CD4-positive, alpha-beta T cell treated with Interleukin-15 for 1 hour (primary cell): ENCODE measurements at places on chromosomes 5 and 9.

- DNase-seq, result no peak
Measured at GRCh38 chr5:160213537-160213936, 15.8 kb upstream of the FABP6 start.

- DNase-seq, result no peak
Measured at GRCh38 chr5:180632768-180633167, 16.6 kb downstream of the FLT4 start.

- DNase-seq, result no peak
Measured at GRCh38 chr9:111559000-111559610, 34.1 kb downstream of the ZNF483 start.

DNA sequence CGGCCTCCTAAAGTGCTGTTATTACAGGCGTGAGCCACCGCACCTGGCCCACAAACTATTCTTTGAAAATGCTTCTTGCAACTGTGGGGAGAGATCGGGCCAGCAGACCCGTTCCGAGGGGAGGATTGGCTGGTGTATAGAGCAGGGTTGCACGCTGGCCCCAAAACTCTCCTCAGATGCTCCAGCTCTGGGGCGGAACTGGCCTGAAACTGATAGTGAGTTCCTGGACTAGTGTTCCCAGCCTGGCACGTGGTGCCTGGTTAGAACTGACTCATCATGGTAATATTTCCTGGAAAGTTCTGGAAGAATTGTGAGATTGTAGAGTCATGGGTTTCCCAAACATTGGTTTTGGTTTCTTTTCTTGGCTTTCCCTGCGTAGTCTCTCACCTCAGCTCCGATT, 120.5 kb downstream of the FBXL7 start:
- no peak for DNase-seq

DNA sequence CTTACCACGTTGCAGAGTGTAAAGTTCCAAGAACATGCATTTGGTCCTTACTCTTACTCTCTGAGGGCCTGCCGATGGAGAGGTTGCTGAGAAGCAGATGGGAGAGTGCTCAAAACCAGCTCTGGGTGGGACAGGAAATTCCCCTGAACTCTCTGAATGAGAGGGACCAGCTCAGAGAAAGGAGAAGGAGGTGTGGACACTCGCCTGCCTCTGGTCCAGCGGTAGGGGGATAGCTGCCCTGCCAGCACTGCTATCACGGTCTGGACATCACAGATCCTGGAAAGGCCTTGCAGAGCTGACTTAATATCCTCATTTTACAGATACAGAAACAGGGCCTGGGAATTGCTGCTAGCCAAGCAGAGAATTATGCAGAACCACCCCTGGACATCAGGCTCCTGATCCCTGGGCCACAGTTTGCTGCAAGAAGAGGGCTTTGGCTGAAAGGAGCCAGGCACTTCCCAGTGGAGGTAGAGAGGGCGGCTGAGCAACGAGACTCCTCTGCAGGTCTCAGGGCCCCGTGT, 4.9 kb downstream of the TRAF1 start:
- no peak for DNase-seq

GRCh38 chr9:78994471-78994870, 577.3 kb upstream of the TLE4 start:
- DNase-seq, result no peak

DNA sequence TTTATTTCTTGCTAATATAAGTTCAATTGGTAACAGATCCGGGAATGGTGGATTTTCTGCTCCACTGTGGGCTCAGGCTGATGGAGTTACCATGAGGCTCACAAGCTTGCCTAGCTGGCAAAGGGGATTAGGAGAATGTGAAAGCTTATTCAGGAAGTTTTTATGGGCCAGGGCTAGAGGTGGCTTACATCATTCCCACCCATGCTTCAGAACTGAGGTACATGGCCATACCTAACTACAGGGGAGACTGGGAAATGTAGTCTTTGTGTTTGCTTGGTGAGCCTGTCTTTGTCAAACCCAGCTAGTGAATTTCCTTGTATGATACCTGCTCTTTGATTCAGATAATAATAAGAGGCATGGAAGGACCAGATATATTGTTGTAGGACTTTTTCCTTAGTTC, 105.9 kb upstream of the DHFR start:
- no peak for DNase-seq

GRCh38 chr9:127545196-127546124, 66.6 kb upstream of the STXBP1 start:
- no peak for DNase-seq

DNA sequence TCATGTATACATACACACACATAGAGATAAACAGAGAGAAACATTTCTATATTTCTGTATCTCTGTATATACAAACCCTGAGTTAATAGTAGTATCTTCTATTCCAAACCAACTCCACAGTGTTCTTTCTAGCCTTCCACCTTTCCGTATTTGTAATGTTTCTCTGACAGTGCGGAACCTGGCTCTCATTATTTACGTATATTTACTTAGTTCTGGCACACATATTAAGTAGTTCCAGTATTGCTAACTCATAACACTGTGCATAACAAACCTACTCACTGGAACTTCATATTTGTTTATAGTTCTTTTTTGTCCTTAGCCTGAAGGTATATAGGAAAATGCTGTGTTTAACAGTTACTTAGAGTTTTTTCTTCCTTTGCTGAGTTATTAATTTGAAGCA, 6.5 kb downstream of the OGN start:
- DNase-seq, result no peak

- DNase-seq, result no peak
Measured at GRCh38 chr9:93907551-93908199, 47.5 kb downstream of the BARX1 start.

DNA sequence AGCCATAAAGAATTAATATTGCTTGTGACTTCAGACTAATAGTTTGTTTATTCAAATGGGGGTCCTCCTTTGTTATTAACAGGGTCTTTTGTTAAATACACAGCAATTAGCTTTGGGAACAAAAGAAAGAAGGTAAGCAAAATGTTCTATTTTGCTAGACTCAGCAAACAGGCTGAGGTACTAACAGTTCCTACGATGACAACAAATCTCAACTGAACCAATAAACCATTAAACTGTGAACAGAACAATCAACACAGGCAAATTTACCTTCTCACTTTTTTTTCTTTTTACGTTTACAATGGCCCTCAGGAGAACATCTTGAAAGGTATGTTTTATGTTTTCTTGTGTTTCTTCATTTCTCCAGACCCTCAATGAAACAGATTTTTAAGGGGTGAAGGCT, 207.2 kb downstream of the NFIB start:
- DNase-seq, result no peak

DNA sequence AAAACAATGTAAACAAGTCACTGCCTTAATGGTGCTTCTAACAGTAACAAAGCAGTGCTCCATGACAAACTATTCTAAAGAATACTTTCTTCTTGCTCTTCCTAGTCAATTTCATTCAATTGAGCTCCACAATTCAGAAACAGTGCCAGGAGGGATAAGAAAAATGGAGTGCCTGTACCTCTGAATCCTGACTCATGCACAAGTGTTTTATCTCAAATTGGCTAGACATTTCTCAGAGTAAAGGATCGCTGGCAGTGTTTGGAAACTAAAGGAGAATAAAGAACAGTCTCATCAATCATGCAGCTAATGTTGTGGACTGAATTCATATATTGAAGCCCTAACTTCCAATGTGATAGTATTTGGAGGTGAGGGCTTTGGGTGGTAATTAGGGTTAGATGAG, 27.6 kb downstream of the SLC25A51 start:
- no peak for DNase-seq

- no peak for DNase-seq
Measured at GRCh38 chr9:34590381-34591247, 1.1 kb upstream of the CNTFR start.

- DNase-seq, result no peak
Measured at GRCh38 chr5:62038024-62038423, 268.0 kb upstream of the KIF2A start.

- DNase-seq, result no peak
Measured at GRCh38 chr9:20331095-20331685, 291.1 kb downstream of the MLLT3 start.

DNA sequence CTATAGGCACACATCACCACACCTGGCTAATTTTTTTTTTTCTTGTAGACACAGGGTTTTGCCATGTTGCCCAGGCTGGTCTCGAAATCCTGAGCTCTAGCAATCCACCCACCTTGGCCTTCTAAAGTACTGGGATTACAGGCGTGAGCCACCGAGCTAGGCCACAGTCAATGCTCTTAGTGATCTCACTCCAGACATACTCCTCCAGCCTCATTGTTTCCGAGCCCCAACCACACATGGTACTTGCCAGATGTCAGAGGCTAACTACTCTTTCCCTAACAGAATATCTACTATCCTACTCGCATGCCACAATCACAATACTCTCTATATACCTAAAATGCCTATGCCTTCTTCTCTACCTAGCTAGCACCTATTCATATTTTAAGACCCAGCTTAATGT, 17.1 kb downstream of the SUSD1 start:
- DNase-seq, result no peak

GRCh38 chr9:88075966-88076285, 62.3 kb downstream of the SPATA31C2 start:
- no peak for DNase-seq
